ENCODE measurements at places on chromosomes 16 and 17.

DNA sequence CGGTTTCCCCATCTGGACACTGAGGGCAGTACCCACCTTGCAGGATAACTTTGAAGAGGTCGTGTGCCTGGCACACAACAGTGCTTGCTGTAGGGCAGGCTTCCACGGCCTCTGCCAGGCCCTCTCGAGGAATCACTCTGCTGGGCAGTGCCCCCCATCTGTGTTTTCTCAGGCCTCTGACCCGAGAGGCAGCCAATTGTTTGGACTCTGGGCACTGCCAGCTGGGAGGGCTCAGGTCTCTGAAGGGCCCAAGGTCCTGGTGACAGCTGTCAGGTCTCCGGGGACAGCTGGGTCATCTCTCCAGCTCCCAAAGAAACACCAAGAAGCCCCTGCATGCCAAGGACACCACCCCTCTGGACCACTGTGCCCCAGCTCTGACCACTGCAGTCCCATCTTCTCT is 1.0 kb upstream of the RAB26 start:
- DNase-seq = no peak

- DNase-seq = no peak
These were observed 30.9 kb downstream of the PRPSAP2 start for GRCh38 chr17:18888766-18889290.

- DNase-seq = no peak
These were observed 77.3 kb downstream of the ZFHX3 start for GRCh38 chr16:72970656-72971055.

- DNase-seq = no peak
These were observed 47.2 kb downstream of the SCNN1G start for GRCh38 chr16:23229714-23230113.

DNA sequence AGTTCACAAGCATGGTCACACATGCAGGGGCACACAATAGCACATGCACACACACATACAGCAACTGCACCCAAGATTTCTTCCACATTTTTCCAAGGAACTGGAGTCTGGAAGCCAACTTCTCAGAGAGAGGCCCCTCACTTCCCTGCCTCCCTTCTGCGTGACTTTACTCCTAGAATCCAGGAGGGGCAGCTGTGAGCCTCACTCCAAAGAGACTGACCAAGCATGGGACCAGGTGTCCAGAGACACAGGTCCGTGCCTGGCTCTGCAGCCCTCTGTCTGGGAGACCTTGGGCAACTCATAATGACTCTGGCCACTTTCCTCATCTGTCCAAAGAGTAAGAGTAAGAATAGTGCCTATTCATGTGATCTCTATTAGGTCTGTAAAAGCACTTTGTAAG is 104.7 kb upstream of the TMEM132E start:
- DNase-seq = no peak

DNA sequence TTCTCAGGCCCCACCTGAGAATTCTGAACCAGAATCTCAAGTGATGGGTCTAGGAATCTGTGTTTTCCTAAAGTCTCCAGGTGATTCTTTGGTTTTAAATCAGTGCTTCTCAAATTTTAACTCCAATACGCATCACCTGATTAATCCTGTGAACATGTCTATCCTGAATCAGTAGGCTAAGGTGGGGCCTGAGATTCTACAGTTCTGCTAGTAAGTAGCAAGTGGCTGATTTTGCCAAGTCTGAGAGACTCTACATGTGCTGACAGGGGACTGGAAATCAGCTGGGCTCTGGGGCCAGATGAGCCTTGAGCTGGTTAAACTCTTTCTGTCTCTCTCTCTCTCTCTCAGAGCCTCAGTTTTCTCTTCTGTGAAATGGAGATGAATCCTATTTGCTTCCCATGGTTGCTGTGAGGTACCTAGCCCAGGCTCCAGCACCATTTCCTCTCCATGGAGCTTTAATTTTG is 9.0 kb downstream of the CCR7 start:
- DNase-seq = no peak

DNA sequence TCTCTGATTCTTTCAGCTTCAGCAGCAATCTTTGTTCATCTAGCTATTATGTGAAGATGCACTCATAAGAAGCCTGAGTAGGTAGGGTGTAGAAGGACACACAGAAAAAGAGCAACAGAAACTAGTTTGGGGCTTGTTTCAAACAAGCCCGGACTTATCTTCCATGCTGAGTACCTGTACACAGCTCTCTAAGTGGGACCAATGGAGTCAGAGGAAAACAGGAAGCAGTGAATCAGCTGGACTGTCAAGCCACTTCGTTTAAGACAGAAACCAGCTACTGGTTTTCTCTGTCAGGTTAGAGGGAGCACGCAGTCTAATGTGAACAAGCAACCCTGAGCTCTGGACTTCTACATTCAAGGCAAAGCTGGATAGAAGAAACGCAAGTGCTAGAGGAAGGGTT is 16.0 kb downstream of the MAP2K6 start:
- DNase-seq = no peak

DNA sequence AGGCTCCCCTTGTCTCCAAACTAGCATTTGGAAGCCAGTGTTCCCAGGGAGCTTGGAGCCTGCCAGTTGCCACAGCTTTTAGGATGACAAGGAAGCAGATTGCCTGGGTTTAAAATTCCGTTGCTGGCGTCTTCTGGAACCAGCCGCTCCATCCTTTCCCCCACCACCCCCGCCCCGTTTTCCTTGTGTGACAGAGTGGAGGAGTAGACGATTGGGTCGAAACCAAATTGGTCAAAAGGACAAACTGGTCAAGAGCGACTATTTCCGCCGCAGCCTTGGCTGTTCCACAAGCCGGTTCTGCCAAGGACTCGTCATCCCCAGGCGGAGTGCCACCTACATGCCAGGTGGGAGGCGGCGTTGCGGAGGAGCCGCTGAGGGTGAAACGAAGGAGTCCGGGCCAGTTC is 91.1 kb downstream of the RPA1 start:
- peak; percentile 59 for DNase-seq

DNA sequence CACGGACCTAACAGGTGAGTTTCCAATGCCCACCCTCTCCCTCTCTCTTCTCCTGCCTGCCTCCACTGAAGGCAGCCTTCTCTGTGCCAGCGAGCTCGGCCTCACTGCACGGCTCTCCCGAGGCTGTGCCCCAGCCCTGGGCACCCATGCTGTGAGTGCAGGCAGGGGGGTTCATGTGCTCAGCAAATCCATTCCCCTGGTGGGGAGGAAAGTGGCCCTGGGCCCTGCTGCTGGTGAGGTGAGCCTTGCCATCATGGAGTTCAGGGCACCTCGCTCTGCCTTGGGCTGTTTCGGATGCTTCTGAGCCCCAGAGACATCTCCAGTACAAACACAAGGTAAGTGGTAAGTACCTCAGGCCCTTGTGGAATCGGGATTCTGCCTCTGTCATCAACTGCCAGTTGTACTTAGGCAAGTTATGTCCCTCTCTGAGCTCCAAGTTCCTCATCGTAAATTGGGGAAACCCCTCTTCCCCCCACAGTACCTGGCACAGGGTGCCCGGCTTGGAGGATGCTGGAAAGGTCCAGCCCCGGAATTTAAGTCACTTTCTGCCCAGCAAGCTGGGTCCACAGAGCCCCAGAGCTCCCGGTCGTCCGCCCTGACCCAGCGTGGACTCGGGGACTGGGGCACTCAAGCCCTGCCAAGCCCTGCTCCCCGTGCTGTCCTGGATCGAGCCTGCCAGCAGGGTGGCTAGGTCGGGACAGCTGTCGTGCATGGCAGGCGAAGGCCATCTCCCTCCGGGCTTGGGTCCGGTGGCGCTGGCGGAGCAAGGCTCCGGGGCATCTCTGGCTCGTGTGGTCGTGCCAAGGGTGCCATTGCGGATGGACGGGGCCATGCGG is 684 bp upstream of the NUDT16L1 start:
- DNase-seq = no peak

DNA sequence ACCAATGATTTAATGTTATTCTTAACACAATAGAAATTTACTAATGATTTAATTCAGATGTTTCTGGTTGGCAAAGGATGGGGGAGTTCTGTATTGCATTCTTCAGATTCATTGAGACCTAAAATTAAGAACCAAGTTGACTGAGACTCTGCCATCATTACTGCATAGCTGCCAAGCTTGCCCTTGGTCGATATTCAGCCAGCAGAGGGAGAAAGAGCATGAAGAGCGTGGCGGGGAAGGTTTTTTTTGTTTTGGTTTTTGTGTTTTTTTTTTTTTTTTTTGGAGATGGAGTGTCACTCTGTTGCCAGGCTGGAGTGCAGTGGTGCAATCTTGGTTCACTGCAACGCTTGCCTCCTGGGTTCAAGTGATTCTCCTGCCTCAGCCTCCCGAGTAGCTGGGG is 659.4 kb upstream of the EEF2KMT start:
- DNase-seq = no peak

DNA sequence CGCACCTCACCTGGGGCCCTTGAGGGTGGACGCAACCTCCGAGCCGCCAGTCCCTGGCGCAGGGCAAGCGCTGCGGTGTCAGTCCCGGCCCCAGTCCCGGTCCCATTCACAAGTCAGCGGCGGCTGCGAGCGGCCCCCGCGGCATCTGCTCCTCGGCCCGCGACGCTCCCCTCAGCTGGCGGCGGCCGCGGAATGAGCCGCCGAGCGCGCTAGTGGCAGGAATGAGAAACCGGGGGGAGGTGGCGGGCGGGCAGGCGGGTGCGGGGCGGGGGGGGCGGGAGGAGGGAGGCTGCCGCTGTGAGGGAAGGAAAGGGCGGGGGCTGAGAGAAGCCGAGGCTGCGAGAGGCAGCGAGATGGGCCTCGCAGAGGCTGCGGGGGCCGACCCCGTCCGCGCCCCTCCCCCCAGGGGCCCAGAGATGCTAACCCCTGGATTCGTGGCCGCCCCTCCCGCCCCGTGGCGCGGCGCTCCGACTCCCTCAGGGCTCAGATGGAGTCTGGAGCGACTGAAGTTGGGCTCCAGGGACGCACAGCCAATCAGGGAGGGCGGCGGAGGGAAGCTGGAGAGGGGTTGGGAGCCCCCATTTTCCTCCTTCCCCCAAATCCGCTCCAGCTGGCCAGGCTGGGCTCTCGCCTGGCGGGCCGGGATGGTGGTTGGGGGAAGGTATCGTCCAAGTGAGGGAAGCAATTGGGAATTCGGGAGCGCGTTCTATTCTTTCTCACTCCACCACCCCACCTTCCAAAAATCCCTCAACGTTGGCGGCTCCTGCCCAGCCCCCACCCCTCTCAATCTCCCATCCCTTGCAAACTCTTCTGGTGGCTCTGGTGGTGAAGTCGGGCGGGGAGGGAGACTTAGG is at the start of gene CDH11:
Gene CDH11, minus strand, starts transcription at position 194 of the 854 bp plus-strand sequence. CDS start 117,194 bp downstream, outside the sequence.
- DNase-seq = peak; percentile 68

- no peak for DNase-seq
These were observed 714 bp downstream of the SLC38A8 start for GRCh38 chr16:84041881-84042280.

GRCh38 chr17:13962716-13963240 is 106.5 kb upstream of the COX10 start:
- DNase-seq = no peak

DNA sequence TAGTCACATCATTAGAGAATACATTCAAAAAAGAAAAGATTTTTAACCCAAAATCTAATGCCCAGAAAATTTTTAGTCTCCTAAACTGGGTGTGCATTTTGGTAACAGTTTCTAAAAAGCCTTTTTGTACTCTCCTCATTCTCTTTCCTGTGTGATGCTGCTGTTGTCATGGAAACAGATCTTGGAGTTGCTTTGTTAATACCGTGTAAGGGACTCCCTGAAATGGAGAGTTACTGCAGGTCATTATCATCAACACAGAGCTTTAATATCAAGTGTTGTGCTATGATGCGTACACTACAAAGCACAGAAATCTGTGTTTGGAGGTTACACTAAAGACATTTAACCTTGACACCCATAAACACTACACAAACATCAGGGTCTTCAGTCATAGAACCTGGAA is 216.3 kb downstream of the PRKCA start:
- no peak for DNase-seq

DNA sequence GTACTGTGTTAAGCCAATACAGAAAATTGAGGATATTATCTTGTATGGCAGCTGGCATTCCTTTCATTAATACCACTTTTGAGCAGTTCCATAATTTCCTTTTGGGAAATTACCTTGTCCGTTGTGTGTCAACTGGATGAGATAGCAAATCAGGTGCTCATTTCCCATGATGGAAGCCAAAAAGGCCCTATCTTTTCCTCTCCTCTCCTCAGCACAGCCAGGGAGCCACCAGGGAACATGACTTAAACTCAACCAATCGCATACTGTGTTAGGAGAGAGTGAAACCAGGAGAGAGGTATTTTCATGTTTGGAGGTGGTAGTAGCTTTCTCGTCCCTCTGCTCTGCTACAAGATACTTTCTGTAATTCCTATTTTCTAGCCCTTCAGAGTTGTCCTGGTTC is 96.1 kb upstream of the TOX3 start:
- DNase-seq = no peak

- DNase-seq = no peak
These were observed 963.6 kb upstream of the GOT2 start for GRCh38 chr16:59697761-59698160.

GRCh38 chr16:55832773-55833691 is at the start of gene CES1:
Gene CES1, minus strand, starts transcription at chr16:55833096. Its CDS starts 41 bp downstream, at chr16:55833055.
- no peak for DNase-seq

- DNase-seq = no peak
These were observed 21.0 kb downstream of the FBXO39 start for GRCh38 chr17:6796887-6797490.

GRCh38 chr17:41547921-41548843 is 20.1 kb upstream of the KRT19 start:
- DNase-seq = no peak

- no peak for DNase-seq
These were observed 3.7 kb upstream of the DNAI2 start for GRCh38 chr17:74270333-74270732.

DNA sequence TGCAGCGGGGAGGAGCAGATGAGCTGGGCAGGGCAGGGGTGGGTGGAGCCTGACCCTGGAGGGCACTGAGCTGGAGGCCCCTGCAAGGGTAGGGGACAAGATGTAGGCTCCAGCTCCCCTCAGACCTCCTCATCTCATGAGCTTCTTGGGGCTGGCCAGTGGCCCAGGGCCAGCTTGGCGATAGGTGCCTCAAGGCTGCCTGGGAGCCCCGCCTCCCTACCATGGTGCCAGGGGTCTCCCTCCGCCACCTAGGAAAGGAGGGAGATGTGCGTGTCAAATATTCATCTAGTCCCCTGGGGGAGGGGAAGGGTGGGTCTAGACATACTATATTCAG is 3.9 kb downstream of the HIRIP3 start:
- DNase-seq = no peak

GRCh38 chr17:75498039-75498725 is 17.2 kb downstream of the CASKIN2 start:
- DNase-seq = no peak

GRCh38 chr17:38577244-38577643 is 28.5 kb downstream of the SRCIN1 start:
- DNase-seq = no peak

- no peak for DNase-seq
These were observed 2.4 kb downstream of the TMEM101 start for GRCh38 chr17:44012391-44012790.

All from putamen (tissue), 1 donor.